ENCODE measurements at places on chromosomes 12 and 14.

GRCh38 chr12:113950873-113951272 lies 15.3 kb downstream of the RBM19 start:
- DNase-seq: no peak

DNA sequence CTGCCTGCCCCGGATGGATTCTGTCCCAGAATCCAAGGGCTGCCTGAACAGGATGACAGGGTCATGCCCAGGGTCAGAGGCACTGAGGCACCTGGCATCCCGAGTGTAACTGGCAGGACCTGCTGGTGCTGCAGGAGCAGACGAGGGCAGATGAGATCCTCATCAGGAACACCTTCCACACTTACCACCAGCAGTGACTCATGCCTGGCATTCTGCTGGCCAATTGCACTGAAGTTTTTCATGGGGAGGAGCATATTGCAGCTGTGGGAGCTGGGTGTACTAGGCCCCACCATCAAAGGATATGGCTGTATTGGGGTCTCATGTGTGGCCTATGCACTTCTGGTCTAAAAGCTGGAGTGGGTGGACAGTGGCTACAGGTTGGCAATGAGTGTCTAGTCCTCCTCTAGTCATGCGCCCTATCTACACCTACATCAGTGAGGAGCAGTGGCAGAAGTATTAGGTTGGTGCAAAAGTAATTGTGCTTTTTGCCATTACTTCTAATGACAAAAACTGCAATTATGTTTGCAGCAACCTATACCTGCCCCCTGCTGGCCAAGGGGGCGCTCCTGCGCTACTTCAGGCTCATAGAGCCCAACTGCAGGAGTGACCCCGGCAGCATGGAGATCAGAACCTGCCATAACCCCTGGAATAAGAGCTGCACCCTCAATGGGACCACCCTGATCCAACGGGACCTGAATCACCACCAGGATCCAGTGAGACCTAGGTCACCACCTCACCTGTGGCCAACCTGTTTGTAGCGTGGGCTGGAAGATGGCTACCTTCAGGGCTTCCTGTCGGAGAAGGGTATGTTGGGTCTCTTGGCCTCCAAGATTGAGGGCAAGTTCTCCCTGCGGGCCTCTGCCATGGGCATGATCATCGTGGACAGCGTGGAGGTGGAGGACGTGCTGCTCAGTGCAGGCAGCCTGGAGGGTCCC lies 8.0 kb upstream of the C12orf42 start:
- no peak for DNase-seq

DNA sequence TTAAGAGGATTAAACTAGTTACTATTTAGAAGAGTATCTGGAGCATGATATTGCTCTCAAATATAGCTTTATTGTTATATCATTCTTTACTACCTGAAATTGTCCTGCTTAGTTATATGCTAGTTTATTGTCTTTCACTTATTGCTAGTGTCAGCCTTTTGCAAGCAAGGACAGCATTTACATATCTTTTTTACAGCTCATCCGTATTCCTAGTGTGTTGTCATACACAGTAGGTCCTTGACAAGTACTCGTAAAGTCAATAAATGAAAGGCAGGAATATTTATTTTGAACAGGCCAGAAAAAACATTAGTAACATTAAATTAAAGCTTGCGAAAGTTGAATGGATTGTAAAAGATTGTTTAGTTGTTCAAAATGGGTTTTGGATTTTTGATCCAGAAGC lies 35.0 kb downstream of the CRADD start:
- DNase-seq: no peak

- DNase-seq: no peak
These were observed 33.9 kb downstream of the STON2 start for GRCh38 chr14:81366214-81366613.

- no peak for DNase-seq
These were observed 26.0 kb downstream of the C12orf42 start for GRCh38 chr12:103469719-103470118.

DNA sequence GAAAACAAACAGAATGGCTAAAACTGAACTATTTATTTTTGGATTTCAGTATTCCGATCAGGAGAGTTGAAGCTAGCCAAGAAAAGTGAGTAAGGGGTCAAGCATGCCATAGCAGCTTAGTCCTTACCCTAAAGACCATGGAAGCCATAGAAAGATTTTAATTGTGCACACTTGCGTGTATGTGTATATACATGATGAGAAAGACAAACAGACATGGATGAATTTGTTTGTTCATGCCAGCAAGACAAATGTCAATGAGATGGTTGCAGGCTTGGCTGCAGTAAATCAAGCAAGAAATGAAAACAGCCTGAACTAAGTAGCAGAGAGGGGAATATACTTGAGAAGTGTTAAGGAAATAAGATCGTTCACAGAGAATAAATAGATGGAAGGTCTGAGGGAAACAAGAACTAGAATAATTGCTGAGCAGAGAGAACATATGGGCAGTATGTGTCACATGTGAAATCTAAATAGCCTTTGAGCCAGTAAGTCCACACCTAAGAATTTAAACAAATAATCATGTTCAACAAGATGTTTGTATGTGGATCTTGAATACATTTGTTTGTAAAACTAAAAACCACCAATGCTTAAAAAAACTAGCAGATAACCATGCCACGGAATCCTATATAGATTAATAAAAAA lies 14.8 kb downstream of the SNW1 start:
- no peak for DNase-seq

DNA sequence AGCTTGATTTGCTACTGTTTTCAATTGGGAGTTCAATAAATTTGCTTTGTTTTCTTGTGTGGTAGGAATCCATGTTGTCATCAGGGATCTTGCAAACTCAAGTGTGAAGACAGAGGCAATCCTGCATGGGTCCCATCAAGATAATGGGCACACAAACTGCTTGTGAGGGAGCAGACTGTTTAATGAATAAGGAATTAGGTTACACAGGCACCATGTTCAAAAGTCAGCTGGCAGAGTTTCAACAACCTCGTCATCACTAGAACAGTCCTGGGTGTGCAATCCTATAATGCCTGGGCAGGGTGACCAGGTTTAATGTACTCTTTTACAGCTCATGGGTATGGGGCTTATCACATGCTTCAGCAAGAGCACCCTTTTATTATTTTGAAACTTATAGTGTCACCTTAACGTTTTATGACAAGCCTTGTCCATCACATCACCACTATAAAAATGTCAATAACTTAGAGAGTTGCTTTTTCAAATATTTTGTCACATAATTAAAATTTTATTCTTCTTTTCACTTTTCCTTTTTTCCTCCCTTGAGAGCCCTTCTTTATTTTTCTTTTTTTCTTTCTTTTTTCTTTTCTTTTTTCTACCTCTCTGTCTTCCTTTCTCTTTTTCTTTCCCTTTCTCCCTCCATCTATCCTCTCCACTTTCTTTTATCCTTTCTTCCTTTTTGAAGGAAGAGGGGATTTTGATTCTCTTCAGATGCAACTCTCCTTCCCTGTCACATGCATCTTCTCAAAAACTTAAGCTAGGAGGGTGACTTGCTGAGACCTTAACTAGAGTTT lies 252.2 kb upstream of the ATP2B1 start:
- no peak for DNase-seq
